ENCODE measurements at places on chromosomes 2 and 18.

GRCh38 chr2:100660851-100661584 is 98.2 kb downstream of the PDCL3 start:
- no peak for DNase-seq

DNA sequence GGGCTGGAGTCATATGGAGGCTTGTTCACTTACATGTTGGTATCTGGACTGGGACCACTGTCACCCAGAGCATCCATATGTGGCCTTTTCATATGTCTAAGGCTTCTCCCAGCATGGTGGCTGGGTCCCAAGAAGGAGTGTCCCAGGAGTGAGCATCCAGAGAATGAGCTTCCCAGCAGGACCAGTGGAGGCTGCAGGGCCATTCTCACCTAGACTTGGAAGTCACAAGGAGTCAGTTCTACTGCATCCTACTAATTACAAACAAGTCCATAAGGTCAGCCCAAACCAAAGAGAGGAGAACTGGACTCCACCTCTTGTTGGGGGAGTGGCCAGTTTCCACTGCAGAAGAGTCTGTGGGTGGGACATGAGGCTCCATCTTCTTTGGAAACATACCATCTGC is 5.1 kb upstream of the TEX51 start:
- DNase-seq: no peak

DNA sequence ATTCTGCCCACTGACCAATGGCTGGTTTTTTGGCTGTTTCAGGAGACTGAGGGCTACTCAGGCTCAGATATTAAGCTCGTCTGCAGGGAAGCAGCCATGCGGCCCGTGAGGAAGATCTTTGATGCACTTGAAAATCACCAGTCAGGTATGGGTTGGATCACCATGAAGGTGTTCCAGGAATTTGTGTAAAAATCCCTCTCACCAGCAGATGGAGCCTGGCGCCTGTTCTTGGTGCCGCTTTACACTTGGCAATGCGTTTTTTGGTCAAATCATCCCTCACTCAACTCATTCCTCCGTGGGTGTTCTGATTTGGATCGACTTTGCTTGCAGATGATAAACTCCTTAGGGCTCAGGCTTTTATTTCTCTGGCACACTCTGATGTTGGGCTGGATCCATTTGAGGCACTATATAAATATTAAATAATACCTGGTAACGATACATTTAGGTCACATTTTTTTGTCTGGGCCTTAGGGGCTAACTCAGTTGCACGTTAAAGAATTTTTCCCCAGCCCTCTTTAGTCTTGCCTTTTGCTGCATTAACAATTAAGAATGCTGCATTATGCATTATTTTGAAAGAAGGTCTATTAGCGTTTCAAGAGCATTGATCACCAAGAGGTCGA is 50.0 kb downstream of the HDHD2 start:
- DNase-seq: peak; percentile 4

DNA sequence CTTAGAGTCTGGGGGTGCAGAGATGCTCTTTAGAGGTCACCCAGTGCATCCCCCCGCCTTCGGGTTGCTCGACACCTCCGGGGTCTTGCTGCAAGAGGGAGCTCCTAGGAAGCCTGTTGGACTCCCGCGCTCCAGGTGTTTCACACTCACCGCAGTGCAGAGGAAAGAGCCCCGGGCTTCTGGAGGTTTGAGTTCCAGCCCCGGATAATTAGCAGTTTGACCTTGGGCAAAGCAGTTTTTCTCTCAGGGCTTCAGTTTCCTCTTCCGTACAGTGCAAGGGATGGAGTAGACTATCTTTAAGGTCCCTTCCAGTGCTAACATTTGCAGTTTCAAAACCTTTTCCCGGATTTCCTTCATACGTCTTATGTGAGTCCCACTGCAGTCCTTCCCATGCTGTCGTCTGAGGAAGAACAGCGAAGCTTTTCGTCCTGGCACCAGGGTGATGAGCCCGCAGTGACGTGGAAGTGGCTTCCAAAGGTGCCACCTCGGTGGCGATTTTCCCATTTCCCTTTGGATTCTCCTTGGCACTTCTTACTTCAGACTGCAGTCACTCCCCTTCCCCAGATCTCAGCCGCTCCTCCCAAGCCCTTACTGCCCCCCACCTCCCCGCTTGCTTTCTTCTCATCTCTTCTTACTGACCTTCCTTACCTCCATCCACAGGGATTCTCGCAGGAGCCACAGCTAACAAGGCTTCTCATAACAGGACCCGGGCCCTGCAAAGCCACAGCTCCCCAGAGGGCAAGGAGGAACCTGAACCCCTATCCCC is 585 bp downstream of the PNKD start:
- no peak for DNase-seq

GRCh38 chr18:57819671-57820460 is 16.8 kb upstream of the ATP8B1 start:
- DNase-seq: no peak

DNA sequence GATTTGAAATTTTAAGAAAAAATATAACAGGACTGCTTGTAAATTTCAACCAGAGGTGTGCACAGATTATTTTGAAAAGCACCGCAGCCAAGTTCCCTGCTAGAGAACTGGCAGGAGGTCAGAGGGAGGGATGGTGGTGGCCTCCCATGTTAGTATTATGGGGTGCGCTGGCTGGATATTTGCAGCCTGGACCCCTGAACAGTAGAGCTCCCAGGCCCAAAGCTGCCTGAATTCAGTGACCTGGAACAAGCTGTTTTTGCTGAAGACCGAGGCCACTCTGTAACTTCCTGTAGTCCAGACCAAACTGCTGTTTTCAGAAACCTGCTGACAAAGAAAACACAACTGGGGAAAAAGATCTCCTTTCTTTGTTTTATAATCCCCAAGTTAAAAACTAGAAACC is 314.3 kb downstream of the TNS1 start:
- no peak for DNase-seq

GRCh38 chr2:206211657-206212255 is 52.1 kb downstream of the EEF1B2 start:
- DNase-seq: no peak

DNA sequence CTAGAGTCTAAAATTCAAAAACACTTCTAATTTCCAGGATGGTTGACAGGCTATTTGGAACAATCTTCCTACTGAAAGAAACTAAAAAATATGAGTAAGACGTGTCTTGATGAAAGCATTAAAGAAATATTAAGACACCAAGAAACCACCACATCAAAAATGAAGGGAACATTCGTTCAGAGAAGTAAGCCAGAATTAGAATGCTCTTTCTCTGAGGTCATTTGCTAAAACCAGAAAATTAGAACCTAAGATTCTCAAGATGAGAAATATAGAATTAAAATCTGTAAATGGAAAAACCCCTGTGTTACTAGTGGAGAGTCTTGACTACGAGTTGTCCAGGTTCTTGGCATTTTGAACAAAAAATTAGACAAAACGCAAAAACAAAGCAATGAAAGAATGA is 54.8 kb upstream of the YWHAQ start:
- no peak for DNase-seq

DNA sequence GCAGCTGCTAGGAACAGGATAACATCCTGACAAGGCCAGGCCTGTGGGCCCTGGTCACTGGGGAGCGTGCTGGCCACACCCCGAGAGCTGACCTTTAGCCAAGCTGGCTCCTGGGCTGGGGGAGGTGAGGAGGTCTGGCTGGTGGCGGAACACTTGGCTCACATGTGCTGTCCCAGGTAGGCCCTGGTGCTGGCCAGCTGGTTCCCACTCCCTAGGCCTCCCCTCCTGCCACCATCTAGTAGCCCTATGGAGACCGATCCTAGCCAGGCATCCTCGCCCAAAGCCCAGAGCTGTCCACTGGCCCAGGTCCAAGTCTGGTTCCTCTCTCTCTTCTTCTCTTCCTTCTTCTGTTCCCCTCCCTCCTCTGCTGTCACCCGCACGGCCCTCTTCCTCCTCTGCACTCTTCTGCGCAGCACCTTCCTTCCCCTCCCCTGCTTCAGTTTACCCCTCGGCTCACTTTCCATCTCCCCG is 52.4 kb downstream of the TNS1 start:
- DNase-seq: no peak

DNA sequence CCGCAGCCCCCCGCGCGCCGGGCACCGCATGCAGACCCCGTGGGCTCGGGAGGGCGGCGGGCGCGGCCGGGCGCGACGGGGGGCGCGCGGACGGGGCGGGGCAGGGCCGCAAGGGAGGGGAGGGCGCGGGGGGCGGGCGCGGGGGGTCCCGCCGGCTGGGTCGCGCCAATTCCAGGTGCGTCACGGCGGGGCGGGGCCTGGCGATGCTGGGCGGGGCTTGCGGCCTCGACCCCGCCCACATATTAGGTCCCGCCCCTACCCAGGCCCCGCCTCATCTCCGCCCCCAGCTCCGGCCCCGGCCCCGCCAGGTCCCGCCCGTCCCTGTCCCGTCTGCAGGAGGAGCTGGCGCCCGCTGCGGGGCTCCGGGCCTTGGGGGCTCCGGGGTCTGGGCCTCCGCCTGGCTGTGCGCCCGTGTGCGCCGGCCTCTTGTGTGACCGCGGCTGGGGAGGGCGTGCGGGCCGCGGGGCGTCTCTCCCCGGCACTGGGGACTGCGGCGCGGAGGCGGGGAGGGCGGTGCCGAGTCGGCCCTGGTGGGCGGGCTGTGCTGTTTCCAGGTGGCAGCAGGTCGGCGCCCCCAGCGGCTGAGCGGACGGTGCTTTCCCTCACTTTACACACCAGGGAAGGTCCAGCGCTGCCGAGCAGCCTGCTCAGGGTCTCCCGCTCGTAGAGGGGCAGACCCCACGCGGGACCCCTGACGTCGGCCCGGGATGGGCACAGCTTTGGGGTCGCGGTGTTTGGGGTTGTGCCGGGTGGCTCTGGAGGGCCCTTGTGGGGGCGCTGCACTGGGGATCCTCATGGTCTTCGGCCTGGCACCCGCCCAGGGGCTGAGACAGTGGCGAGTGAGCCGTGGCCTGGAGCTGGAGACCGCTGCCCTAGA is 554 bp downstream of the ING5 start:
- DNase-seq: peak; percentile 81

- DNase-seq: no peak
Measured at GRCh38 chr2:108403494-108403893, 25.7 kb downstream of the SULT1C4 start.

DNA sequence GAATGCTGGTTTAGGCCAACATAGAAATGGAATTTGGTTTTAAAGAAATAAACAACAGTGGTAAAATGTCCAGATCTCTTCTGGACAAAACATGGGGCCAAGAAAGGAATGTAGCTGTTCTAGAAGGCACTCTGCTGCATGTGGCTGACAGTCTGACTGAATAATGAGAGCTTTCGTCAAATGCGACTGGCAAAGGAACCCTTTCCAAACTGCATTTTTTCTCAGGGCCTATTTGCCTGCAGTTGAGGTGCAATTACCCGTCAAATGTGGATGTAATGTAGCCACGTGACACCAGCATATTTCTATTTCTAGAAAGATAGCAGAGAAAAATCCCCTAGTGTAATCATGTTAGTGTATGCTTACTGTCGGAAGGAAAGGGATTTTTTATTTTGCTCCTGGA is 741.2 kb downstream of the NRXN1 start:
- DNase-seq: no peak

All from T-helper 22 cell (primary cell).